Panc1 (cell line): ENCODE measurements at places on chromosomes 5 and 9. TPM values are rescaled to one million over a fixed set of nuclear protein-coding genes. Genes with fewer than 3 reads are reported as not detected.

GRCh38 chr5:3320317-3320875 lies 275.2 kb upstream of the IRX1 start:
- DNase-seq, result no peak

- peak; percentile 95 for DNase-seq
Observed at GRCh38 chr5:173057062-173057924, 1.1 kb downstream of the CREBRF start.

GRCh38 chr9:127555840-127556820 lies 55.9 kb upstream of the STXBP1 start:
- no peak for DNase-seq

- no peak for DNase-seq
Observed at GRCh38 chr9:135244271-135245221, 157.1 kb downstream of the OLFM1 start.

SPINK4 gene
- not detected for total RNA-seq

SKIC3 gene
- total RNA-seq, result 69.1 TPM

DNA sequence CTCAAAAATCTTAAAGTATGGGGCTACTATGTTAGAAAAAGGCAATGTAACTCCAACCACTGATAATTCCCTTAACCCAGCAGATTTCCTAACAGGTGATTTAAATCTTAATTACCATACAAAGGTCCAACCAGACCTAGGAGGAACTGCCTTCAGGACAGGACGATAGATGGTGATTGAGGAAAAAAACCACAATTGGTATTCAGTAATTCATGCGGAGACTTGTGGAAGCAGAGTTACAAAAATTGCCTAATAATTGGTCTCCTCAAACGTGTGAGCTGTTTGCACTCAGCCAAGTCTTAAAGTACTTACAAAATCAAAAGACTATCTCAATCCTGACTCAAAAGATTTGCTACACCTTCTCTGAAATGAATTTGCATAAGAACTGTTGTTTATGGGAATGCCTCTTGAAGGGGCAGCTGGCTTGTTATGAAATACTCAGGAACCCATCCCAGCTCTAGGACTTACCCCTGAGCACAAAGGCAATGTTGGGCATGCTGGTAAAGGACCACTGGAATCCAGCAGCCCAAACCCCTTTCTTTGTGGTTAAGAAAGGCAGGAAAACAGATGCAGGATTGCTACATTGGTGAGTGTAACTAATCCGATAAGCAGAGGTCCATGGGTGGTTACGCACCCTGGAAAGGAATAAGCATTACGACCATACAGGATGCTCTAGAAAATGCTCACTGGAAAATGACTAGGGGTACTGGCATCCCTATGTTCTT lies 26.7 kb upstream of the EPB41L4A start:
- no peak for DNase-seq

DNA sequence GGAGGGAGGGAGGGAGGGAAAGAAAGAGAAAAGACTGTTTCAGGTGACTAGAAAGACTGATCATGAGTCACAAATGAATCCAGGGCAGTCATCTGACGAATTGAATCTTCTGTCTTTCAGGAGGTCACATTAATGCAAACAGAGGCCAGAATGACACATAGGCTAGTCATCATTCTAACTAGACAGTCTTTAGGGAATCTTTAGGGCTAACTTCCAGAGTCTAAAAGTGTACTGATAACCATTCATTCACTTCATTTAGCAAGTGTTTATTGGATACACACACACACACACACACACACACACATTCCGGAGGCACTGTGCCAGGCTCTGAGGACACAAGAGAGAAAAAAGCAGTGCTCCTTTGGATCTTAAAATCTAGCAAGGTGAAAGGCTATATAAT lies 156.7 kb downstream of the EBF1 start:
- peak; percentile 85 for DNase-seq

DNA sequence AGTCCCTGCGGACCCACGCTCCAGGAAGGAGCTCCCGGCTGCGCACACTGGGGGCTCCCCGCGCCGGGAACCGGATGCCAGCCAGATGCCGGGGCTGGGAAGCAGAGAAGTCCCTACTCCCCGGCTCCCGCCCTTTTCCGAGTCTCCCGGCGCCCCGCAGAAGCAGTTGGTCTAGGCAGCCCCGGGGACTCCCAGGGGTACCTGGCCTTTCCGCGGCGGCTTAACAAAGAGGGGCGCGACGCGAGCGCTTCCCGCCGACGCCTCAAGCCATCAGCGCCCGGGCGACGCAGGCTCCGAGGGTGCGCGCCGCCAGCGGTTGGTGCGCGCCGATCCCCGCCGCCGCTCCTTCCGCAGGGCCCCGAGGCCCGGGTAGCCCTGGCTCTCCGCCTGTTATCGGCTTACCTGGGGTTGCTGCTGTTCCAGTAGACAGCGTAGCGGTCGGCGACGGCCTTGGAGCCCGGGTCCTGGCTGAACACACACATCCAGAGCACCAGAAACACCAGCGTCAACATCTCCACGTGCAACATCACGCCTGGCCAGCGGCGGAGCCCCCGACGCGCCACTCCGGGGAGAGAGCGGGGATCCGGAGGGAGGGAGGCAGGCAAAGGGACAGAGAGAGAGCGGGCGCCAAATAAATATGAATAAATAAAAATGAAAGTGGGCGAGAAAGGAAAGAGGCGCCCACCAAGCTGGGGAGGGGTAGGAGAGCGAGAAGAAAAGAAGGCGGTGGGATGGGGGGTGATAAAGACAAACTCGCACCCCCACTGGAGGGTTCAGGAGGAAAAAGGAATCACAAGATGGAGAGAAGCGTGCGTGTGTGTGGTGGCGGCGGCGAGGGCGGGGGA lies 428 bp downstream of the EFNA5 start:
- no peak for DNase-seq

C6 gene
- total RNA-seq, result 0.13 TPM

DNA sequence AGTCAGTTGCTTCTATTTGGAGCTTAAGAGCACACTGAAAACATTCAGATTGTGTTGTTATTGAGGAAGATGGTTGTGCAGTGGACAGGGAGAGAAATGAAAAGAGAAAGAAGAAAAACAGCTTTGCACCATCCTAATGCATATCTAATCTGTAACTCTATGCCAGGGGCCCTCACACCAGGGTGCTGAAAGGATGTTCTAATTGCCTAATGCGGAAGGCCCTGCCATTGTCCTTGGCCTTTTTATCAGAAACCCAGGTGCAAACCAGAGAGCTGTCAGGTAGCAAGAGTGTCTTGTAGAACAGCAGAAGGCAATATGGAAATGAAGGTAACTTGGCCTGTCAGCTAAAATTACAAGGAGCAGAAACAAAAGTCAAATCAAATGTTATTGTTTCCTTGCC lies 384.5 kb upstream of the PIK3R1 start:
- no peak for DNase-seq

DNA sequence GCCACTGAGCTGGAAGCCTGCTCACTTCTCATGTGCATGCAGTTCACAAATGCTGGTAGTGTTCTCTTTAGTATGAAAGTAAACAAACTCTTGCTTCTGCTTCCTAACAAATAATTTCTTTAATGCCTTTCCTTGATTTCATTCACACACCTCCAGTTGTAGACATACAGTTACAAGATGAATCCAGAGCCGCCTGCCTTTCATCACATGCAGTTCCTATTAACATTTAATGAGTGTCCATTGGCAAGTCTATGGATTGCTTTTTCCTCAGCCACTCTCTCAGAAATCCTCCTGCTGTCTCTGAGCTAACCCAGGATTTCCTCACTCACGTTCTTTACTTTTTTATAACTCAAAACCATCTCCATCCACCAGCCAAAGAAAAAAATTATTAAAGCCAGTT lies 408.6 kb downstream of the BNC2 start:
- no peak for DNase-seq

GRCh38 chr9:124214116-124214515 lies 43.6 kb upstream of the NEK6 start:
- no peak for DNase-seq

DNA sequence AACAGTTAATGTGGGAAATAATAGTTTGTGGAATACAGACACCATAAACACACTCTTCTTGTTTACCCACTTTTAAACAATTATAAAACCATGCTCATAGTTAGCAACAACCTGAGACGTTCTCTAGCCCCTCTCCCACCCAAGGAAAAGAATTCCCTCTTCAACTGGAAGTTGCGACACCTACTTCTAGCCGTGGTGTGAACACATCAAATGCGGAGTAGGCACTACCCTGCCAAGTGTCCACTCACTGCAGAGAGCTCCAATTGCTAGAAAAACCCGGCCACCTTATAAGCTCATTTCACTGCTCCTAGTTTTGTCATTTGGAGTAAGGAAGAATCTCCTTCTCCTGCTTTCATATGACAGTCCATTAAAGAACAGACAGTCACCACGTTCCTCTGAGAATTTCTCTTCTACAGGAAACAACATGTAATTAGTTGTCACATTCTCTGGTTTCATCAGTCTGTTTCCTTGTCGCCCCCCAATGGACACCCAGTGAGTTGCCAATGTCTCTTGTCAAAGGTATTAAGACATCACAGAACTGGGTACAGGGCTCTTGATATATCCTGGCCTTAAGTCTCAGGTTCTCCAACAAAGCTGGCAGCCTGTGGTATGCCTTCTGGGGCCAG lies 47.3 kb downstream of the PRLR start:
- DNase-seq, result peak; percentile 13

TRPM3 gene
- not detected for total RNA-seq
